ENCODE measurements at places on chromosomes 5 and 9. TPM values are rescaled to one million over a fixed set of nuclear protein-coding genes. Genes with fewer than 3 reads are reported as not detected.

DNA sequence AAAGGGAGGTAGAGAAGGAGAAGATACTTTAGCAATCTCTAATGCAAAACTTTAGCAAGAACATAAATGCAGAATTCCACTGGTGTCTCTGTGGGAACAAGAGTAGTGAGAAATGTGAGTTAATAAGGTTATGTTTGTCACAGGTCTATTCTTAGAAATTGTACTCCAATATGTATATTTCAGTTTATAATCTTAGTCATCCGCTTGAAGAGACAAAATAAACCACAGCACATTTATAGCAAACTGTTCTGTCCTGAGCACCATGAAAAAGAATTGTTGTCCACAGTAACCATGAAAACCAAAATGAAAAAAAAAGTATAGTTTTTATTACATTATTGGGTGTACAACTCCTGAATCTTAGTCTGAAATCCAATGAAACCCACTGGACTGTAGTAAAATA lies 93.6 kb upstream of the TSLP start:
- DNase-seq: no peak

- no peak for DNase-seq
Observed at GRCh38 chr5:62190931-62191330, 115.1 kb upstream of the KIF2A start.

DNA sequence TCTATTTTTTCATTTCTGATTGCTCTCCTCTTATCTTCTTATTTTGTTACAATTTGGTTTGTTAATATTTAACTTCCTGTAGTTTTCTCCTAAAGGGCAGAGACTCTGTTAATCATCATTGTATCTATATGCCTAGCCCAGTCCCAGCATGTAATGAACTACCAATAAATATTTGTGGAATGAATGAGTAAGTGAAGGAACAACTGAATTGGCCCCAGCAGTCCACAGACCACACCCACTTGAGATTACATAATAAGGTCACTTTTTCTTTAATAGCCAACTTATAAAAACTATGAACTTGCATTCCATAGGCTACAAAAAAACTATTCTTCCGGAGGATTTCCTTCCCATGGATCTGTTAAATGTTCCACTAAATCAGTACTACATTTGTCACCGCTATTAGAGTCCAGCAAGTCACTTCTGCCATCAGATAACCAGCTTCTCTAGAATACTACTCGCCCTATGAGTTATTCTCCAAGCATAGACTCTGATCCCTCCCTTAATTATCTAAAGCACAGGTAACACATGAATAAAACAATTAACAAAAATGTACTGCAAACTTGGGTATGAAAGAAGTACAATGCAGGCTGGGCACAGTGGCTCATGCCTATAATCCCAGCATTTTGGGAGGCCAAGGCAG lies 27.5 kb upstream of the TNPO1 start:
- DNase-seq: peak; percentile 35

DNA sequence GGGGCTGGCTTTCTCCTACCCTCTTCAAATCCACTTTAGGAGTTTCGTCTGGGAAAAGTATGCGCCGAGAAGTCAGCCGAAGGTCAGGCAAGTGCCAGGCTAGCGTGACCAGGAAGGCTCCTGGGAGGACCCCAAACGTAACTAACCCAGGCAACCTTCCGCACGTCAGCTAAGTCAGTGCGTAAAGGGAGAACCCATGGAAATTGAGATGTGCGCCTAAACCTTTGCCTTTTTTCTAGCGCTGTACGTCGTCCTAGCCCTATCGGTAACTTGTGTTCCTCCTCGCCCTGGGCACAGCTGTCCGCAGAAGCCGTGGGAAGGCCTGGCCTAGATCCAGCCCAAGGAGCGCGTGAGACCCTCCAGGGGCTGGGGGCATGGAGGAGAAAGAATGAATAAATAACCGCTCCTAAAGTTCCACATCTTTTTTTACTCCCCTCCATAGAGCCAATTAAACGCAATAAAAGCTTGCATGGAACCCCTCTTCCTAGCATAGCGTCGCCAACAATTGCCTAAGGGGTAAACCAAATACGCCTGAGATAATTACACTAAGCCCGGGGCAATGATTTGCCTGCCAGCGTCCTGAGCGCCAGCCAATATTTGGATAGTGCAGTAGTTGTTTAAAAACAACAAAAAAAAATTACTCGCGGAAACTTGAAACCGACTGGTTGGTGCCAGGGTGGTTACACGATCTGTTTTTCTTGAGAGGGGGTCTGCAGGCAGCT lies 4.0 kb upstream of the FOXB2 start:
- no peak for DNase-seq

GRCh38 chr9:129816501-129817435 lies 7.2 kb downstream of the TOR1A start:
- no peak for DNase-seq

DNA sequence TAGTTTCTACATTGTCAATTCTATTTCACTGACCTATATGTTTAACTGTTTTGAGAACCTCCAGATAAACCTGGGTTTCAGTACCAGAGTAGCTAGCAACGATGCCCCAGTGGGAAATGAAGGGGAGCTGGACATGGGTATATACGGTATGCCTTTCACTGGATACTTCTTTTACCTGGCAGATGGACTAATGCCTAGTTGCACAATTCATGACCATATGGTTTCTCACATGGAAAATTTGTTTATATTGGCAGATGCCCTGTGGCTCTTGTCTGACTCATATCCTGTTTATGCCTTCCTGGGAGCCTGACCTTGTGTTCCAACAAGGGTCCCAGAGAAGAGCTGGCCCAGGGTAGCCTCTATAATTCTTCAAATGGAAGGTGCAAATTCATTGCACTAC lies 144.1 kb downstream of the MAT2B start:
- no peak for DNase-seq

Gene F2RL1
- total RNA-seq: 6.4 TPM

GRCh38 chr5:116176121-116176520 lies 91.3 kb downstream of the COMMD10 start:
- DNase-seq: peak; percentile 7

GRCh38 chr5:373710-374602 lies 52.4 kb downstream of the AHRR start:
- DNase-seq: peak; percentile 43

DNA sequence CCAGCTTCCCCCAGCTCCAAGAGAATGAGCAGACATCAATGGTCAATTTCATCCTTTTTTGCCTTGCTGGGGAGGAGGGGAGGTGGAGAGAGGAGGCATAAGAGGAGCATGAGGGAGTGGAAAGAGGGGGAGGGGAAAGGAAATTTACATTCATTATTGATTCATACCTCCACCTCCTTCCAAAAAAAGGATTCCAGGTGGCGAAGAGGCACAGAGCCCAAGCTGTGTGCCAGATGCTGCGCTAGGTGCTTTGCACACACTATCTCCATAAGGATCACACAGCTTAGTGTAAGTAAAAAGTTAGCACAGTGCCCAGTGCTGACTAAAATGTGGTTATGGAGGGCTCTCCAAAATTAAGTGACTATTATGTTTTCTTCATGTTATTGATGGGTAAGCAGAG lies 11.0 kb downstream of the ASTN2 start:
- no peak for DNase-seq

- DNase-seq: no peak
Observed at GRCh38 chr9:132141948-132142594, 19.8 kb upstream of the NTNG2 start.

Gene LCN1
- not detected for total RNA-seq

GRCh38 chr5:144108131-144108530 lies 62.3 kb downstream of the YIPF5 start:
- no peak for DNase-seq

GRCh38 chr5:79020861-79021561 lies 35.9 kb upstream of the ARSB start:
- peak; percentile 64 for DNase-seq

DNA sequence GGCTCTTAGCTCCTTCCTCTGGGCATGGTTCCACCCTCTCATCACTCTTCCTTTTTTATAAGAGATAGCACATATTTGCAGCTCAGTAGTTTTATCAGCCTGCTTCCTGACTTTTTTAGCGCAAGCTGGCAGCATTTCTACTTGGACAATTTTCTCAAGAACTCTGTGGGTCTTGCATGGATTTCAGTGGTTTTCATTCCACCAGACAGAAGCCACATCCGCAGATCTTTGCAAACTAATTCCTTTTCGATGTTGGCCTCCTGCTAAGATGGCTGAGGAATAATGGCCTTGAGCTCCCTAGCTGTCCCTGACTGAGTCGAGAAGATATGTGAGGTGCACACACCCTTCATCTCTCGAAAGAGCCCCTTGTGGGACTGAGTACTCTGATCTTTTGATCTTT lies 49.5 kb downstream of the GALNT12 start:
- DNase-seq: no peak

GRCh38 chr5:151362970-151363369 lies 15.6 kb upstream of the SLC36A2 start:
- DNase-seq: no peak

DNA sequence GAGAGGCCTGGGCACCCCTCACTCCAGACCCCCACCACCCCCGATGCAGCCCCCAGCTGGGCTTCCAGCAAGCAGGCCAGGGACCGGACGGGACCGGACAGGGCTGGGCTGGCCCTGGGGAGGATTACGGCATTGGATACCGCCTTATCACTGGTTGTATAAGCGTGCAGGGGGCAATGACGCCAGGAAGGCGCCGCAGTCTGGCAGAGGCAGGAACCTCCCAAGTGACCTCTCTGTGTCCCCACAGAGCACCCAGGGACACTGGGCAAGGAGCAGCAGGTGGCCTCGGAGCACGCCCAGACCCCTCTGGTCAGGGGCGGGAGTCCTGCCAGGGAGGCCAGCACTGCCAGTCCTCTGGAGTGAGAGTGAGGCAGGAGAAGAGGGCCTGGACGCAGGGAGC lies 723 bp upstream of the LCN15 start:
- no peak for DNase-seq

DNA sequence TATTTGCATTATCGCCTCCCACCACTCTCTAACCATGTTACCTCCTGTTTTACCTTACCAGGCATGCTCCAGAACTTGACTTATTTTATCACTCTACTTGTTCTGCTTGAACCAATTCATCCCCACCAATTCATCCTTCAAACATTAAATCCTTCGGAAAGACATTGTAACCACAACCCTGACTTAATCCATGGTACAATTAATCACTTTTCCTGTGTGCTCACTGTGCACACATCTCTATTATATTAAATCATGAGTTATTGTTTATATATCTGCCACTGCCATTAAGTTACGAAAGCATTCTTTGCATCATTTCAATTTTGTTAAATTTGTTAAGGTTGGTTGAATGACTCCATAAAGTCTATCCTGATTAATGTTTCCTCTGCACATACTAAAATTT lies 7.4 kb upstream of the C5orf46 start:
- no peak for DNase-seq

Gene TBC1D2
- total RNA-seq: 39.4 TPM

DNA sequence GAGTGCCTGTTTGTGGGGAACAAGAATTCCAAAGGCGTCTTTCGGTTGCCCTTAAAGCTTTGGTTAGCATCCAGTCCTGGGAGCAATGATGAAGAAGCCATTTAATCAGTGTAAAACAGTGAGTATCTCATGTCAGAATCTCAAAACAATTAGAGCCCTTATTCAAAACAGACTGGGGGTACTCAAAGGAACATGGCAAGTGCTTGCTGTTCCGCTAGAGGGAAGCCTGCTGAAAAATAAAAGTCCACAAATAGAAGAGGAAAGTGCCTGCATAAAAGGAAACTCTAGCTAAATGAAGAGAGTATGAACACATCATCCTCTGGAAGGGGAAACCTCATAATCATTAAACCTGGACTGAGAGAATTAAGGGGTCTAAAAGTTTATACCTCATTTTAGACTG lies 26.4 kb downstream of the FBXL7 start:
- DNase-seq: no peak

Gene RNF208
- total RNA-seq: 2.0 TPM

Gene ZNF366
- total RNA-seq: not detected

DNA sequence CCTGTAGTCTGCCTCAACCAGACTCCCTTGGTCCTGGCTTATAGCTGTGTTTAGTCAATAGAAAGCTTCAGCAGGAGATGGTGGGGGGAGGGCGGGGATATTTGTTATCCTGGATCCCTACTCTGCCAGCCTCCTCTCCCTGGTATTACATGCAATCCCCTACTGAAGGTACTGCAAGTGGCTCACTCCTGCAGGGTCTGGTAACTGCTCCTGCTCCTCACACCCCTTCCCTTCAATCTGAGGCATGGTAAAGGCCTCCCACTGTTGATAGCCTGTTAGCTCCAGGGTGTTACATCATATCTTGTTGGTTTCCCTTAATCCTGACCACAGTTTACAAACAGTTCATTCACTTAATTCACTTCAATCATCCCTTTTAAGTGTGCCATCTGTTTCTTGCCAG lies 137.5 kb downstream of the AP3B1 start:
- no peak for DNase-seq

GRCh38 chr9:98714833-98715232 lies 6.1 kb upstream of the GABBR2 start:
- no peak for DNase-seq

Gene PCDH1
- total RNA-seq: 0.18 TPM

DNA sequence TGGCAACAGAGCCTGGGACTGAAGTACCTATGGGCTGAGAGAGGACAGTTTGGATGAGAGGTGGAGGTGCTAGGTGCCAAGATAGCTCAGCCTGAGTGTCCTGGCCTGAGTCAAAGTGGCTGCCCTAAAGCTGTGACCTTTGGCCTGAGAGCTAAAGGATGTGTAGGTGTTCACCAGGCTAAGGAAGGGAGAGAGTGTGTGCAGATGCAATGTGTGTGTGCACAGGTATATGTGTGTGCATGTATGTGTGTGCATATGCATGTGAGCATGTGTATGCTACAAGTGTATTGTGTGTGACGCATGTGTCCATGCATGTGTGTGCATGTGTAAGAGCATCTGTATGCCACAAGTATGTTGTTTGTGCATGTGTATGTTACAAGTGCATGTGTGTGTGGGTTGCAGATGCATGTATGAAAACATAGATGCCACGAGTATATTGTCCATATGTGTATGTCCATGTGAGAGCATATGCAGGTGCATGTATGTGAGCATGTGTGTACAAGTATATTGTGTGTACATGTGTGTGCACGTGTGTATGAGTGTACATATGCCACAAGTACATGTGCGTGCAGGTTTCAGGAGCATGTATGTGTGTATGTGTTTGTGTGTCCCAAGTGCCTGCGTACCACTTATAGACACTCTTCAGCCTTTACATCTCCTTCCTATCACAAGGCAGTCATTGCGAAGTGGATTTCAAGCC lies 102.6 kb downstream of the SH3TC2 start:
- DNase-seq: no peak

Gene OBP2B
- not detected for total RNA-seq

- no peak for DNase-seq
Observed at GRCh38 chr9:108786901-108787689, 68.7 kb downstream of the ACTL7B start.

- peak; percentile 23 for DNase-seq
Observed at GRCh38 chr5:54243483-54244080, 66.8 kb downstream of the ARL15 start.

- no peak for DNase-seq
Observed at GRCh38 chr9:118100529-118101419, 396.6 kb downstream of the TLR4 start.

Gene TAF11L10
- total RNA-seq: not detected

GRCh38 chr9:90517103-90517502 lies 125.5 kb downstream of the DIRAS2 start:
- no peak for DNase-seq

All from HFFc6 (cell line).